T-cell (primary cell): ENCODE measurements at places on chromosomes 2 and 18.

- no peak for DNase-seq
Measured at GRCh38 chr18:24259869-24260641, 121.2 kb downstream of the CABYR start.

- no peak for DNase-seq
Measured at GRCh38 chr2:71534826-71535225, 81.5 kb downstream of the DYSF start.

DNA sequence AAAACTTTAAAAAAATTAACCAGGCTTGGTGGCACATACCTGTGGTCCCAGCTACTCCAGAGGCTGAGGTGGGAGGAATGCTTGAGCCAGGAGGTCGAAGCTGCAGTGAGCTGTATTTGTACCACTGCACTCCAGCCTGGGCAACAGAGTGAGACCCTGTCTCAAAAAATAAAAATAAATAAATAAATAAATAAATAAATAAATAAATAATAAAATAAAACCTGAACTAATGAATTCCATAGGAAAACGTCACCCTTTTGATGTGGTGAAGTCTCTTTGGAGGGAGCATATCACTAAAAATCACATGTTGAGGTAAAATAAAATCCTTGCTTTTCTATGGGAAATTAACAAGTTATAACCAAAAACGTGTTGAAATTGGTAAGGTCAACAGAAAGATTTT is 29.6 kb upstream of the ITGAV start:
- no peak for DNase-seq

DNA sequence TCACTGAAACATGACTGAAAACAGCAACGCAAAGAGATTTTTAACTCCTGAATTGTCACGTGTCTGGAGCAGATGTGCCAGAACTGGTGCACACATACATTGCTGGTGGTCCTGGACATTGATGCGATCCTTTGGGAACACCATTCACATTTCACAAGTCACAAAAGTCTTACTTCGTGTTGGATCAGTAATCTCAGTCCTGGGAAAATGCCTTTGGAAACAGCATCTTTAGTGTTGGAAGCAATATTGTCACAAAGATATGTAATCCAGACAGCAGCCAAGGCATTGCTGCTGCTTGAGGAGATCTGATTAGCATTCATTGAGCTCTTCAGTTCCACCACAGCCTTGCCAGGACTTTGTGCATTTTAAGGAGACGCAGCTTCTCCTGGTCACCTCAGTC is 126.2 kb upstream of the SH3BP4 start:
- DNase-seq, result no peak

DNA sequence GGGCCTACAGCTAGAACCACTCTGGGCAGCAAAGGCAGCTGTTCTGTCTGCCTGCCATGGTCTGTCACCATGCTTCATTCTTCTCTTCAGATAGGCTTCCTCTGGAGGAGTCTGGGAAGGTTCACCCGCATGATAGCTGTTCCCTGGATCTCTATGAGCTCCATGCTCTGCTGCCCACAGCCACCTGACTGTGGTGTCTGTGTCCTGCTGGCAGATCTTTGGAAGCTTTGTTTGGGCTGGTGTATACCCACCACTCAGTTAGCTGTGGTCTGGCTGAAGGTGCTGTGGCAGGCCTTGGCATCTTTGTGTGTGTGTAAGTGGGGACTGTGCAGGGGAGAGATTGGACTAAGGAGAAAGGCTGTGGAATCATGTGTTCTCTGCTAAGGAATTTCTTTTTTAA is 23.4 kb downstream of the MYO1B start:
- no peak for DNase-seq

DNA sequence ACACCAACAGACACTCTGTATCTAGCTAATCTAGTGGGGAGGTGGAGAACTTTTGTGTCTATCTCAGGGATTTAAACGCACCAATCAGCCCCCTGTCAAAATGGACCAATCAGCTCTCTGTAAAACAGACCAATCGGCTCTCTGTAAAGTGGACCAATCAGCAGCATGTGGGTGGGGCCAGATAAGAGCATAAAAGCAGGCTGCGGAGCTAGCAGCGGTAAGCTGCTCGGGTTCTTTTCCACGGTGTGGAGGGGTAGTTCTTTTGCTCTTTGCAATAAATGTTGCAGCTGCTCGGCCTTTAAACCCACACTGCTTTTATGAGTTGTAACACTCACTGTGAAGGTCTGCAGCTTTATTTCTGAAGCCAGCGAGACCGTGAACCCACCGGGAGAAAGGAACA is 51.3 kb upstream of the FOXI3 start:
- DNase-seq, result no peak

- DNase-seq, result no peak
Measured at GRCh38 chr2:205020673-205021072, 475.4 kb downstream of the PARD3B start.

DNA sequence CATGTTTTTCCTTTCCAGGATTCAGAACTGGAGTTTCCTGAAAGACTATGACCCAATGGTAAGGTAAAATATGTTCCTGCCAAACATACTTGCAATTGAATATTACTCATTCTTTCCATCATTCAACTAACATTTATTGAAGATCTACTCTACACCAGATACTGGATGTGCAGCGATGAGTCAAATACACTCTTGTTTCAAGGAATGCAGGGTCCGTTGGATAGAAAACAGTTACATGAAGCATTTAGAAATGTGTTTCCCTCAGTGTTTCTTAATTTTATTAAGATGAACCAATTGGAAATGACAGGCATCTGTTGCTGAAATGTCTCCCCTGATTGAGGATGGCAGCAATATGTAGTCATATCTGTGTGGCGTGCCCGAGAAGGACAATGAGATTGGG is 14.8 kb upstream of the SLC66A3 start:
- no peak for DNase-seq

- no peak for DNase-seq
Measured at GRCh38 chr2:146989741-146990140, 855.1 kb upstream of the ACVR2A start.

GRCh38 chr2:139122711-139123158 is 342.5 kb upstream of the NXPH2 start:
- no peak for DNase-seq

GRCh38 chr18:29147944-29148343 is 971.0 kb upstream of the CDH2 start:
- no peak for DNase-seq

DNA sequence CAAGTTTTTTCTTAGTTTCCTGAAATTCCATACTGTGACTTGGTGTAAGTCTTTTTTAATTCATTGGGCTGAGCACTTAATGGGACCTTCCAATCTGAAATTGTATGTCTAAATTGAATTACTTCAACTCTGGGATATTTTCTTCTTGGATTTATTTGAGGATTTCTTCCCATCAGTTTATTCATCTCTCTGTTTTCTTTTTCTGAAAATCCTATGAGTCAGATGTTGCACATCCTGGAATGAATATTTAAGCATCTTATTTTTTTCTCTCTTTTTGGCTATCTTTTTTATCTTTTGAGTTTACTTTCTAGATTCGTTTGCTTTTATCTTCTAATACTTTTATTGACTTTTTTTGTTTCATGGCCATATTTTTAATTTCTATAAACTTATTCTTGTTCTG is 55.4 kb upstream of the ACYP2 start:
- no peak for DNase-seq
